Left renal pelvis (tissue), 4 donors: ENCODE measurements at places on chromosomes 1 and 21.

DNA sequence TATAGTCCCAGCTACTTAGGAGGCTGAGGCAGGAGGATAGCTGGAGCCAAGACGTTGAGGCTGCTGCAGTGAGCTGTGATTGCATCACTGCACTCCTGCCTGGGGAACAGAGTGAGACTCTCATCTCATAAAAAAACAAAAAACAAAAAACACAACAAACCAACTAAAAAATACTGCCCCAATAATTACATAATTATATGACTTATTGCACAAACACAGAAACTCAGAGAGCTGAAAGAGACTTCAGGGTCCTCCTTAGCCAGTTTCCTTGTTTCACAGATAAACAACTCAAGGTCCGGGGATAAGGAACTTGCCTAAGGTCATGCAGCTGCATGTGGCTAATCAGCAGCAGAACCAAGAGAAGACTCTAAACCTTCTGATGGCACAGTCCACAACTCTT is 11.9 kb downstream of the EXTL2 start:
- DNase-seq = no peak

GRCh38 chr1:192265516-192266173 is 51.1 kb upstream of the RGS21 start:
- no peak for DNase-seq

DNA sequence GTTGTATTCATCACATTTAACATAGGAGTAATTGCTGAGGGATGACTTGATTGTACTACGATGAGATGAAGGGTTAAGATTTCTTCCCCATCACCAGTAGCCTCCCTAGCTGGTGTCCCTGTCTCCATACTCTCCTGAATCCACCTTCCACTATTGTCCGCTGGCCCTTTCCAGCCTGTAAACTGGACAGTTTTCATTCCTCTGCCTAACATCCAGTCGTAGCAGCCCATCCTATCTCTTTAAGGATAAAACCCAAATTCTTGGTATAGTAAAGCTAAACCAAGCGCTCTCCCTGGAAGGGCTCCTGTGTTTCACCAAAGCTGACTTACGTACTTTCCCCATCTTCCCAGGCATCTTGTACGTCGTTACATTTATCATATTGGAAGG is 670 bp downstream of the COX20 start:
- peak; percentile 28 for DNase-seq

DNA sequence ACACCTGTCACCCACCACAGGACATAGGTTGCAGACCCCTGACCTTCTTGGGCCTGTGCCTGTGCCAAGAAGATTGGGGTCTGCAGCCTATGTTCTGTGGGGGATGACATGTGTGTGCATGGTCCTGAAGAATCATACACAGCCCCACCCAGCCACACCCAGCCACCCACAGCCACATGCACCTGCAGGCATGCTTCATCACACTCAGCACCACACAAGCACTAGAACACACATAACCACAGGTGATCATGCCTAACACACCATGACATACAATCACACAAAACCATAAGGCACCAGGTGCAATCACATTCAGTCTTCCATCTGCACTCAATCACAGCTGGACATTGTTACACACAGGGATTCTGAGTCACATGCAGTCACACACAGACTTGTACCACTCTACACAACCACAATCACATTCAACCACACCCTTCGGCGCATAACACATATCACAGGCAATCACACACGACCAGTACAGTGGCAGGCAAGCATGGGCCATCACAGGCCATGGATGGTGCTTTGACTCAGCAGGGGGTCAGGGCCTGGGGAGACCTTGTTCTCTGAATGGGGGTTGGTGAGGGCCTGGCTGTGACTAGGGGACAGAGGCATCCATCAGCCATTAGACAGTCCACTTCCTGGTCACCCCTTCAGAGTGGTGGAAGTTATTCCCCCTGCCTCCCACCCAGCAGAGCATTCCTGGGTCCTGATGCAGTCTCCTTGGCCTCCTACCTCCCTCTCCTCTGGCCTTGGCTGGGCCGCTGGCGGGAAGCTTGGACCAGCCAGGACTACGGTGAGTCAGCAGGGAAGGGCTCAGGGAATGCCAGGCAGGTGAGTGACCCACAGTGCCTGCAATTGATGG is 44.3 kb upstream of the EPS8L3 start:
- no peak for DNase-seq

GRCh38 chr1:243287123-243287460 is 31.3 kb downstream of the SDCCAG8 start:
- no peak for DNase-seq

- no peak for DNase-seq
These were observed 22.0 kb upstream of the CDC42 start for GRCh38 chr1:22030473-22030872.

DNA sequence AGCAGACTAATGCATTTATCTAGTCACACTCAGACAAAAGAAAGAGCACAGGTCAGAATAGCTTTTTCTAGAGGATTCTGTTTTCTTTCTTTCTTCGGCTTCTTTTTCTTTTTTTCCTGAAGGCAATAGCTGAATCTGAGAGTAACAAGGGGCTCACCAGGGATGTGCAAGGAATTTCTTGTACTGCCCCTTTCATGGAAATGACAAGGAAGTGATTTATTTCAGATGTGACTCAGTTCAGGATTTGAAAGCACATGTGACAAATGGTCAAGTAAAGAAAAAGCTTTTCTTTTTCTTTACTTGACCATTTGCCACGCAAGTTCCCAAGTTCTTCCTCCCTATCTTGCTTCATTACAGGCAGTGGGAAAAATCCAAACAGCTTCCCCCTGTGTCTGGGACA is 202.0 kb downstream of the GABPA start:
- no peak for DNase-seq

- DNase-seq = no peak
These were observed 93.1 kb upstream of the COL6A1 start for GRCh38 chr21:45888386-45889009.

DNA sequence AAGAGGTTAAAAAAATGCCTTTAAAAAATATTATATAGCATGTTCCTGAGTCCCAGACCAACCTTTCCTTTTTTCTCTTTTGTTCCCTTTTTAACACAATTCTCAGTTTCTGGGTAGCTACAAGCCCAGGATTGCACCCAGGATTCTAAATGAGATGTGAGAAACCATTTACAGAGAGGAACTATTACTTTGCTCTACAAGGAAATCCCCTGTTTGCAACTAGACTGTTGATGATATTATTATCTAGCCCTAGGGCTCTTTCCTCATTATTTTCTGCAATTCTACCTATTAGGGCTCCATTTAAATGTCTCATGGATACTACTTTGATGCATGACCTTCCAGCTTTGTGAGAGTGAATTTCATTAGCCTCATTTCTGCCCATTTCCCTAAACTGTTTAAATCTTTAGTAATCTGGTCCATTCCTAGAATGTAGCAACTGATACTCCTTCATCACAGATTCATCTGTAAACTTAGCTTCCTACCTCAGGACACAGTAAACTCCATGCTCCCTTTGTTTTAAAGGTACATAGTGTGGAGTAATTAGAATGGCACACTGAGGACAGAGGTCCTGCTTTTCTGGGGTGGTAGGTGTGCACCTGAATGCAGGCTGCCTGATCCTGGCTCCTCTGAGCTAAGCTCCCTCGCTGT is 7.1 kb upstream of the KIF14 start:
- no peak for DNase-seq

DNA sequence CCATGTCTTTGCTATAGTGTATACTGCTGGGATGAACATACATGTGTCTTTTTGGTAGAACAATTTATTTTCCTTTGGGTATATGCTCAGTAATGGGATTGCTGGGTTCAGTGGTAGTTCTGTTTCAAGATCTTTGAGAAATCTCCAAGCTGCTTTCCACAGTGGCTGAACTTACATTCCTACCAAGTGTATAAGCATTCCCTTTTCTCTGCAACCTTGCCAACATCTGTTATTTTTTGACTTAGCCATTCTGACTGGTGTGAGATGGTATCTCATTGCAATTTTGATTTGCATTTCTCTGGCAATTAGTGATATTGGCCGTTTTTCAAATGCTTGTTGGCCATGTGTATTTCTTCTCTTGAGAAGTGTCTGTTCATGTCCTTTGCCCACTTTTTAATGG is 37.5 kb upstream of the ANGPTL1 start:
- DNase-seq = no peak

DNA sequence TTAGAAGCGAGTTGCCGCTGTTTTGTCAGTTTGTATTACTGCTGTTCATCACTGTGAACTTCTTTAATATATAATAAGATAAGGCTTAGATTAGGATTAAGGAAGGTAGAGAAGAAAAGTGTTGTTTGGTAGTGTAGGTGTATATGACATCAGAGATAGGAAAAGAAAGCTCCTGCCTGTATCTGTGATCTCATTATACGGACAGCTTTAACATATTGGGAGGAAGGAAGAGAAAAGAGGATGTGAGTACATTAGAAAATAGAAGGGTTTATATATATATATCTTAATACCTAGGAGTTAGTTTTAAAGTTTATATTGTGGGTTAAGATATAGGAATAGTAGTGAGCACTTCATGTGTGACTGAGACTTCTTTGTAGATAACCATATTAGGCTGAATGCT is 71.0 kb downstream of the RALGPS2 start:
- no peak for DNase-seq

GRCh38 chr1:181099152-181100014 is 10.9 kb downstream of the IER5 start:
- no peak for DNase-seq

- DNase-seq = no peak
These were observed 12.8 kb downstream of the CASQ2 start for GRCh38 chr1:115755456-115756370.

DNA sequence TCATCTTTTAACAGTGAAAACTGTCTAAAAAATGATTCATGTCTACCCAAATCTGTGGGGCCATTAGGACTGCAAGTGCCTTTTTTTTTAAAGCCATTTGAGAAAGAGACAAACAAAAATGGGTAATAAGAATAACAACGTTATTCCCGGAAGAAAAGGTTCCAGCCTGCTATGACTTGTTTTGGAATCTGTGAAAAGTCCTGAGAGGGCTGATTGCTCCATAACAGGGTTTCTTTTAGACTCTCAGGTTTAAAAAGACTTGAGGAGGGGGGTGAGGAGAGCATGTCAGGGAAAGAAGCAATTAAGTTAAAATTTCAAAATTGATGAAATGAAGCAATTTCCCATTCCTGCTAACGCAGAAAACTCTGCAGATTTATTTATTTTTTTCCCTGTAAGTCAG is 56.4 kb downstream of the CACHD1 start:
- no peak for DNase-seq

GRCh38 chr1:219582865-219583264 is 30.0 kb downstream of the ZC3H11B start:
- DNase-seq = no peak

- DNase-seq = no peak
These were observed 65.4 kb upstream of the STUM start for GRCh38 chr1:226482975-226483700.

DNA sequence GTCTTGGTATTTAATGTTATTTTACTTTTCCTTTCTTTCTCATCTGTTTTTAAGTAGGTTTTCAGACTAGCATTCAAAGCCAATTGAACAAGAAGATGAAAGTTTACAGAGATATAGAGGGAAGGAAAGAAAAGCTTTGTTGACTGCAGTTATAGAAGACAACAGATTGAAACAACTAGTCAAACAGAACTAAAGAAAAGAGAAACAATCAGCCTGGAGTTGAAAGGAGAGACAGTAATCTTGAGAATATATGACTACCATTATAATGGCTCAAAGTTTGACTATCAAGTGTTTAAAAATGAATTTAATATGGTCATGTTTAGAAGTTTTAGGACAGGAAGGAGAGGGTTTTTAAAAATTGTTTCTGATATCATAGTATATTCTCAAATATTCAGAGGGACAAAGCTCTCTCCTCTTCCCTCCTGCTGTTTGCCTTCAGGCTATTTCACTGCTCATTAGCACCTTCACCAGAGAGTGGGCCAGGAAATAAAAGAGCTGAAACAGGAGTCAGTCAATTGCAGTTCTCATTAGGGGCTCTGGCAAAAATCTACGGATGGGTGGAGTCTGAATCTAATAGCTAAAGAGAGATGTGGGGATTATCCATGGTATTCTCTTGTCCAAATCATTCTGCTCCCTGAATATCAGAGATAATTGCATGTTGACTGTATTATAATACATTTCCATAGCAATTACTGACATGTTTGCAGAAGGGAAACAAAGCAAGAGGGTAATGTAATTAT is 577.8 kb downstream of the BRINP3 start:
- no peak for DNase-seq

DNA sequence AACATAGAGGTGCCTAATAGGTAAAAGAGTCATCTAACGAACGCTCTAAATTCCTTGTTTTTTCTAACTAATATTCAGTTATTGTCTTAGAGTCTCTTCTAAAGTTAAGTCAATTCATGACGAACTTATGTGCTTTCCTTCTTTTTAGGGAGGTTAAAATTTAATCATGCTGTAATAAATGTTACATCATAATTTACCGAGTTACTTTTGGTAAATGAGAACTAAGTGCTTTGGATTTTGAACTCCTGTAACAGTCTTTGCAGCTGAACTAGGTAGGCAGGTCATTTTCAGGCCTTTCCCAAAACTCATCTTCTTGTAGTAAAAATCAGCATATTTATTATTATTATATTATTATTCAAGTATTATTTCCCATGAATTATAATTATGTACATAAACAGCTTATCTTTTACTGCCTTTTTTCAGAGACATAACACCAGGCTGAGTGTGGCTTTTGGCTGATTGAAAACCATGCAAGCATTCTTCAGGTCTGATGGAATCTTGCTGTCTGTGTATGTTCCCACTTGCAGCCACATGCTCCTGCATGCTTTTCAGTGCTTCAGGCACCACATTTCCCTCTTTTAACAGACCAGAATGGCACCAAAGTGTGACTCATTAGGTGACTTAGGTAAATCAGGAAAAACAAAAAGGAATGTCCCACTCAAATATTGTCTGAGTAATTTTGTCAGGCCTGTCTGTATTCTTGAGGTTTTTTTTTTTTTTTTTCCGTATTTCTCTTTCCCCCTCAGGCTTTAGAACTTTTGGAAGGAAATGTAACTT is 81.0 kb upstream of the CD55 start:
- no peak for DNase-seq

GRCh38 chr1:8201331-8201861 is 116.5 kb upstream of the SLC45A1 start:
- no peak for DNase-seq

- no peak for DNase-seq
These were observed 161.1 kb upstream of the RRP15 start for GRCh38 chr1:218123968-218124367.
